ENCODE measurements at places on chromosomes 7 and 10.

- no peak for DNase-seq
Measured at GRCh38 chr10:70804421-70804808, 11.3 kb upstream of the SGPL1 start.

- no peak for DNase-seq
Measured at GRCh38 chr7:155577509-155577905, 31.1 kb upstream of the CNPY1 start.

DNA sequence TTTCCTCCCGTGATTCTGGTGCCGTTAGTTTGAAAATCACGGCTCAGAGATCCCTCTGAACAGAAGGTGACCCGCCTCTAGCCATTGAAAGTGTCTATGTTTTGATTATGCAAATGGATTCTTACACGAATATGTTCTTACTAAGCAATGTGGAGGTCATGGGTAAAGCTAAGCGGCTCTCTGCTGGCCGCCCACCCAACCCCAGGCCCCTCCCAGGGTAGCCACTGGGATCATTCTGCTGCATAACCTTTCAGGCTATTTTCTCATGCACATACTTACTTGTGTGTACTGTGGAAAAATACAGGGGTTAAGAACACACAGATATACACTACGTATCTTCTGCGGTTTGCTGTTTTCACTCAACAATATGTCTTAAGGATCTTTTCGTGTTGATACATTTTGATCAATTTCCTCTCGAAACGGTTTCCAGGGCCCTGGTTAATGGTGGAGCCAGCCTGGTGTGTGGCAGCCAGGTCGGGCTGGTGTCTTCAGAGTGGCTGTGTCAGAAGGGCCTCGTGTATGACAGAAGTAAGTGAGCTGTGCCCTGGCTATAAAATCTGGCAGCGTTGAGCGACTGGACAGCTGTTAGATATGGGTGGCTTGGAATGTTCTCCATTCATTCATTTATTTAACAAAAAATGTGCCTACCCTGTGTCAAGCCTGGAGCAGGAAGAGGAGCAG lies 29.9 kb downstream of the ZNF783 start:
- no peak for DNase-seq

DNA sequence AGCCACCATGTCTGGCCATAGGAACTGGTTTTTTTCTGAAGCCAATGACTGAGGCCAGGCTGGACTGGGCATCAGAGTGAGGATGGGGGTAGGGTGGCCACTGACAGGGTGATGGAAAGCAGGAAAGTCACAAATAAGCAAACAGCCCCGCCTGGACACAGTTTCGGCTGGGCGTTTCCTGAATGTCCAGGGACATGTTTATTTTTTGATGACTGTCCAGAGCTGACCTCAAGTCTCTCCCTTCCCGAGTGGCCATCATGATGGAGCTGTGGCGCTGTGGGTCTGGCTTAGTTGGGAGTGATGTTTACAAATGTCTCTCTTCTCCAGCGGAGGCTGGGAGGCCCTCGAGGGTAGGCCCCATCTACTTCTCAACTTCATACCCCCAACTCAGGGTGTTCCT lies 37.1 kb upstream of the COMTD1 start:
- DNase-seq: no peak

DNA sequence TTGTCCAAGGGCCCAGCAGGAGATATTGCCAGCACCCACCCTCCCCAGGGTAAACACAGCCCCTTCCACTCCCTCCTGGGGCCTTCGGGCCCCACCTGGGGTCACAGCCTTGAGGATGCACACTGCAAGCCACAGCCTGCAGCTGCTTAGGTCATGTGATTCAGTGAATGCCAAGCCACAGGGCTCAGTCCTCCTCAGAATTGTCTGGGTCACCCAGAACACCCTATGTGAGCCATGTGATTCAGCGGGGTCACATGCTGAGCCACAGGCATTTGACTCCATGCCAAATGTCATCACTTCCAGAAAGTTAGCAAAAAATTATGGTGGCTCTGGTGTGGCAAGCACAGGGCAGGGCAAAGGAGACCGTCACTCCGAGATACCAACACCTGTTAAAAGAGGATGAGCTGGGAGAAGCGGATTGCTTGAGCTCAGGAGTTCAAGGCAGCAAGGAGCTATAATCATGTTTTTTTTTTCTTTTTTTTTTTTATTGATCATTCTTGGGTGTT lies 17.2 kb upstream of the PSAP start:
- no peak for DNase-seq

DNA sequence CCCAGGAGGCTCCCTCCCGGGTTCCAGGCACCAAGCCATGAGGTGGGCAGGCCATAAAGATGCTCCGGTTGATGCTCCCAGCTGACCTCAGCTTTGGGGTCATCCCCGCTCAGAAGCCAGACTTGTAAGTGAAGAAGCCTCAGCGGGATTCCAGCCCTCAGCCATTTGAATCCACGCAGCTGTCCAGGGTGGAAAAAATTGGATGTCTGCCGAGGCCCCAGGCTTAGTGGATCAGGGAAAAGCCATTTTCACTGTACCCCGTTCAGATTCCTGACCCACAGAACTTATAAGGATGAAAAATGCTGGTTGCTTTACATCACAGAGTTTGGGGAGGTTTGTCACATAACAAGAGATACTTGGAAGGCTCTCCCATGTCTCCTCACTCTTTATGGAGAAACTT lies 49.2 kb upstream of the CPN1 start:
- no peak for DNase-seq
